IPS DF 6.9 (cell line): ENCODE measurements at places on chromosomes 2 and 18.
A peak's percentile ranks its signal among the peaks of the same experiment; 100 is the strongest.

DNA sequence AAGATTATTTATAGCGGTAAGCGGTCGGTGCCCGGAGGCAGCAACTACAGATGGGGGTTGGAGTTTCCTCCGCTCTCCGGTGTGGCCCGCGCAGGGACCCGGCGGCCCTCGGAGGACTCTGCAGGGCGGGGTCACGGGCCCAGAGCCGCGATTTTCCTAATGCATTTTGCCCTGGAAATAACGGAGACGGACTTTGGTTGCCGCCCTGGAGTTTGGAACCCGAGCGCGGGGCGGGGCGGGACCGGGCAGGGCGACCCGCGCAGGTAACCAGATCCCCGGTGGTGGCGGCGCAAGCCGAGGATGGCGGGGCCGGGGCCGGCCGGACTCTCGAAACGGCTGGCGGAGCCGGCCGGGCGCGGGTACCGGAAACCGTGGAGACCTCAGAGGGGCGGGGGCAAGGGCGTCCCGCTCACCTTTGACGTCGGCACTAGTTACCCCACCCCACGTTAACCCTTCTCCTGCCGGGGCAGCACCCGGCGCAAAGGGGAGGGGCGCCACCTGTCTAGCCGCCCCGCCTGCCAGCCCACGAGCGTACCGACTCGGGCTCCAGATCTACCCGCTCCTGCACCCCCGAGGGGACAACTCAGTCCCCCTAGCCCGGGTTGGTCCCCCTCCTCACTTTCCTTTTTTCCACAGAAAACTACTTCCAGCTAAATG, 2.9 kb downstream of the CYP26B1 start:
- DNase-seq = no peak

DNA sequence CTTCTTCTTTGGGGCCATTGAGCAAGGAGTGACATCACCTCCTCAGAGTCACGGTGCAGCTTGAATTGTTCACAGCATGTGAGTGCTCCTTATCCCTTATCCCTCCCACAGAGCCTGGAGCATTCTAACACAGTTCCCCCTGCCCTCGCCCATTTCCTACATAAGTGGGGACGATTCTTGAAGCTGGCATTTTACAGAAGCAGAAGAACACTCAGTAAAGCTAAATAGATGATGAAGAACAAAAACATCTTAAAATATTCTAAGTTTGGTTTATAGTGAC, 135.8 kb upstream of the APCDD1 start:
- no peak for DNase-seq

- DNase-seq = no peak
These were observed 293.5 kb upstream of the SLC39A10 start for GRCh38 chr2:195363496-195363895.

GRCh38 chr2:37117566-37117965, 33.2 kb downstream of the GPATCH11 start:
- DNase-seq = no peak

- DNase-seq = no peak
These were observed 97.7 kb downstream of the NYAP2 start for GRCh38 chr2:225497166-225497565.

GRCh38 chr2:40341198-40341597, 110.7 kb downstream of the SLC8A1 start:
- no peak for DNase-seq

GRCh38 chr2:99112617-99113016, 28.9 kb upstream of the C2orf15 start:
- no peak for DNase-seq

- no peak for DNase-seq
These were observed 6.9 kb downstream of the CCDC195 start for GRCh38 chr2:224709301-224709700.

DNA sequence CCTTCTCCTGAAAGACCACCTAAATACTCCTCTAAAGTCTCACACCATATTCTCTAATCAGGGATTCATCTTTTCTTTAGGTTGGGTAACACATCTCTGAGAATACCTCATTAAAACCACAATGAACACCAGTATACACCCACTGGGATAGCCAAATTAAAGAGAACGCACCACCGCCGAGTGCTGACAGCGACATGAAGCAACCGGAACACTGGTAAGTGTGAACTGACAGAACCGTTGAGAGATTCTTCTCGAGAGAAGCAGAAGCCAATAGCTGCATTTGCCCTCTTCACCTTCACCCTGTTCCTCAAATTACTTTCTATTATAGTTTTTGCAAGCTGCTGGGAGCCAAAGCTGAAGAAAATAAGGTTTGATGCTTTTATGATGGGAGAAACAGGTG, 318.5 kb downstream of the FBXO15 start:
- no peak for DNase-seq

GRCh38 chr2:8159211-8159965, 522.5 kb upstream of the ID2 start:
- no peak for DNase-seq

- DNase-seq = no peak
These were observed 165.3 kb downstream of the ATAD2B start for GRCh38 chr2:23761638-23762037.

DNA sequence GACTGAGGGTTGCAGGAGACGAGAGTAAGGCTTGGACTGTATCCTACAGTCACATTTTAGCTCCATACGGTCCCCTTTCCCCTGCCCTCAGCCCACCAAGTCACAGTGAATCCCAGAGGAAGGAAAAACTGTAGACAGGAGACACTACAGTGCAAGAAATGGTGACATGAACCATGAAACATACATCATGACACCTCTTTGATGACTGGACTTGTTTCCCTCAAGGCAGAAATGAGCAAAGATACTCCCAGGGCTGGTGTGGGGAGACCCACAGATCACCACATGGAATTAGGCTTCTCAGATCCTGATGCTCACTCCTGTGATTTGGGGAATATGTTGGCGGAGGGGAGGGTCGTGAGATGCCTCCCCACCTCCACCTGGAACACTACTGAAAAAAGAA, 48.2 kb upstream of the SPP2 start:
- DNase-seq = no peak

- no peak for DNase-seq
These were observed 171.8 kb downstream of the CAMKMT start for GRCh38 chr2:44533508-44533907.

DNA sequence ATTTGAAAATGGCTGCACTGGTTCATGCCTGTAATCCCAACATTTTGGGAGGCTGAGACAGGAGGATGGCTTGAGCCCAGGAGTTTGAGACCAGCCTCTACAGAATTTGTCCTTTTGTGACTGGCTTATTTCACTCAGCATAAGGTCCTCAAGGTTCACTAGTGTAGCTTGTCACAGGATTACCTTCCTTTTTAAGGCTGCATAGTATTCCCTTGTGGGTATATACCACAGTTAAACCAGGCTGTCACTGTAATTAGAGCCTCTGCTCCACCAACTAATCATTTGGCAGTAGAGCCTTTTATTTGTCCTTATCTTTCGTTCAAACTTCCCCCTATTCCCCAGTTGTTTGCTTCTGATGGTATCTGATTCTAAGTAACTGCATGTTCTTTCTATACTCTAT, 50.4 kb upstream of the SELENOI start:
- DNase-seq = no peak

DNA sequence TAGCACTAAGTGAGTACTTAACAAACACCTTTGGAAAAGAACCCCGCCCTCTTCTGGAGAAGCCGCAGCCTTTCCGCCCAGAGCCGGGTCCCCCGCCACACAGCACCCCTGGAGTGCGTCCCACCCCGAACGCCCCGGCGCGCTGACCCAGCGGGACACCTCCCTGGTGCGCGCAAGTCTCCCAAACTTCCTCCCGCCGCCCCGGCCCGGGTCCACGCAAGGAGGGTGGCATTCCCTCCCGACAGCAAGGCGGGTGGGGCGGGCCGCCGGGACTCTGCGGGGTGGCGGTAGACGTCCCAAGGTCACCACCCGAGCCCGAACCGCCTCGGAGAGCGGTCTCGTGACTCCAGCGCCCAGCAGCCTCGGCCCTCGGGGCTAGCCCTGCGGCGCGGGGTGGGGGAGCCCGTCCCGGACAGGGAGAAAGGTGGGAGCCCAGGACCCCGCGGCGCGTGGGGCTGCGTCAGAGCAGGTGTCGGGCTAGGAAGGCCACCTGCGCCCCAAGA, 598 bp downstream of the CCDC93 start:
- no peak for DNase-seq

- peak; percentile 13 for DNase-seq
These were observed 709.1 kb upstream of the CHAC2 start for GRCh38 chr2:53058526-53058925.

GRCh38 chr2:105645938-105646773, 98.6 kb upstream of the NCK2 start:
- DNase-seq = no peak

DNA sequence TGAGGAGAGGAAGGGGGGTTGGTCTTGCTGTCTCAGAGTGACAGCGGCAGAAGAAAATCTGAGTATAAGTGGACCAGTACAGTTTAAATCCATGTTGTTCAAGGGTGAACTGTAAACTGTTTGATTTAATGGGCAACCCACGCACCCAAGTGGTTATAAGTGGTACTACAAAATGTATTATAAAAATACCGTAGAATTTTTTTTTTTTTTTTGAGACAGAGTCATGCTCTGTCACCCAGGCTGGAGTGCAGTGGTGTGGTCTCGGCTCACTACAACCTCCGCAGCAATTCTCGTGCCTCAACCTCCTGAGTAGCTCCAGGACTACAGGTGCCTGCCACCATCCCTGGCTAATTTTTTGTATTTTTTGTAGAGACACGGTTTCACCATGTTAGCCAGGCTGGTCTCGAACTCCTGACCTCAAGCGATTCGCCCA, 2.1 kb upstream of the CHCHD5 start:
- DNase-seq = no peak

GRCh38 chr2:98543842-98544241, 64.5 kb downstream of the COA5 start:
- no peak for DNase-seq

DNA sequence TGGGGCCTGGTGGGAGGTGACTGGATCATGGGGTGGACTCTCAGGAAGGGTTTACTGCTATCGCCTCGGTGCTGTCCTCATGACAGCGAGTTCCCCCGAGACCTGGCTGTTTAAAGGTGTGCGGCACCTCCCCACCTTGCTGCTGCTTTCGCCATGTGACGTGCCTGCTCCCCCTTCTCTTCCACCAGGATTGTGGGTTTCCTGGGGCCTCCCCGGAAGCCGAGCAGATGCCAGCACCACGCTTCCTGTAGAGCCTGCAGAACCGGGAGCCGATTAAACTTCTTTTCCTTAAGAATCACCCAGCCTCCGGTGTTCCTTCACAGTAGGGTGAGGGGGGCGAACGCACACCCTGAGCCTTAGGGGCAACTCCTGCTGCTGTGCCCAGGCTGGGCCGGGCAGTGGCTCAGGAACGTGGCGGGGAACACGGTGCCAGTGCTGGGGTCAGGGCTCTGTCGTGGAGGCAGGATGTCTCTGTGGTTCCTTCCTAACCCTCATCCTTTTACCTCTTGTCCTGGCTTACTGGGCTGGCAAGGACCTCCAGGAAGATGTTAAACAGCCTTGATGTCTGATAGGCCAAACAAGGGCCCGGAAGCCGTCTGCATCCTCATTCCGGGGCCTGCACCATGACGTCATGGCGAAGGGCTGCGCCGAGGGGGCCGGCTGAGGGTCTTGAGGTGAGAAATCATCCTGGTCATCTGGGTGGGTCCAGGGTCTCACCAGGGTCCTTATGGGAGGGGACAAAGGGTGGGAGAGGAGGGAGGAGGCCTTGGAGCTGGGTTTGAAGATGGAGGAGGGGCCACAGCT, 12.7 kb downstream of the NEU4 start:
- DNase-seq = no peak

- no peak for DNase-seq
These were observed 286.6 kb downstream of the MYT1L start for GRCh38 chr2:2044269-2045057.

- DNase-seq = no peak
These were observed 48.9 kb downstream of the SMIM21 start for GRCh38 chr18:75378376-75379315.

DNA sequence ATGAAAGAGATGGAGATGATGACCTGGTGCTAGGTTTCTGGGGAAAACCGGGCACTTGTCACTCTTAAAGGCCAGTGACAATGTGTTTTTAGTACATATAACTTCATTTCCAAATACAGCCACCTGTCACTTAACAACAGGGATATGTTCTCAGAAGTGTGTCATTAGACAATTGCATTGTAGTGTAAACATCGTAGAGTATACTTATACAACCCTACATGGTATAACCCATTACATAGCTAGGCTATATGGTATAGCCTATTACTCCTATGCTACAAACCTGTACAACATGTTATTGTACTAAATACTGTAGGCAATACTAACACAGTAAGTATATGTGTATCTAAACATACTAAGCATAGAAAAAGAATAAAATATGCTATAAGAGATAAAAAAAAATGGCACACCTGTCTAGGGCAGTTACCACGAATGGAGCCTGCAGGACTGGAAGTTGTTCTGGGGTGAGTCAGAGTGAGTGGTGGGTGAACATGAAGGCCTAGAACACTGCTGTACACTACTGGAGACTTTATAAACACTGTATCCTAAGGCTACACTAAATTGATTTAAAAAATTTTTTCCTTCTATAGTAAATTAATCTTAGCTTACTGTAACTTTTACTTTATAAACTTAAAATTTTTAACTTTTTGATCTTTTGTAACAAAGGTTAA, 123.2 kb downstream of the THADA start:
- no peak for DNase-seq

GRCh38 chr2:2570871-2571270, 239.8 kb upstream of the MYT1L start:
- no peak for DNase-seq

DNA sequence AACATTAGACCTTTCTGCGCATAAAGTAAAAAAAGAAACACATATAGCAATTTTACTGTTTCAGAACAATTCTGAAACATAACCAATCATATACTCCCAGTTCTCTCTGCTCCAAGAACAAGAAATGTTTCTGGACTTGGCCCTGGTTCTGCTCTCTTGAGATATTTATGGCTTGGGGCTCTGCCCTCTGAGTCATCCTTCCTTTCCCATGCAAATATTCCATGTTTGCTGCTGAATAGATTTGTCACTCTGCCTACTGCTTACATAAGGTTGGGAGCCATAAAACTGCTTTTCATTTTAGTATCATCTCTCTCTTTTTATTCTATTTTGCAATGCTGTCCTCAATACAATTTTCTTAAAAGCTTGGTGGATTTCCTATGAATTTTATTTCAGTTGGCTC, 499.6 kb upstream of the ACVR2A start:
- no peak for DNase-seq

DNA sequence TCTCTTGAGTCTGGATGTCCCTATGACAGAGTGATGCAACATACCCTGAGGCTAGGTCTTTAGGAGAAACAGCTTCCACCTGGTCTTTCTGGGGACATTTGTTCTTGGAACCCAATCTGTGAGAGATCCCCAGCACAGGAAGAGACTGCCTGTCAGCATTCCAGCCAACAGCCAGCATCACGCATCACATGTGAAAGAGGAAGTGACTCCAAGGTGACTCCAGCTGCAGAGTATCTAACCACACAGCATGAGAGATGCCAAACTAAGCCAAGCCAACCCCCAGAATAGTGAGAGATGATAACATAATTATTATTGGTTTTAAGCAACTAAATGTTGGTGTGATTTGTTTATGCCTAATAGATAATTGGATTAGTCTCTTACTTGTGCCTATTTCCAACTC, 35.7 kb downstream of the C18orf63 start:
- no peak for DNase-seq
